Stimulated activated CD8-positive, alpha-beta memory T cell treated with anti-CD3 and anti-CD28 coated beads, Interleukin-7, amount 100 ng/mL, for 1 hour (primary cell): ENCODE measurements at places on chromosomes 16 and 17.

- DNase-seq, result no peak
Observed at GRCh38 chr16:84643180-84643583, 5.1 kb upstream of the KLHL36 start.

- DNase-seq, result no peak
Observed at GRCh38 chr17:15744885-15745284, 12.8 kb downstream of the TBC1D26 start.

DNA sequence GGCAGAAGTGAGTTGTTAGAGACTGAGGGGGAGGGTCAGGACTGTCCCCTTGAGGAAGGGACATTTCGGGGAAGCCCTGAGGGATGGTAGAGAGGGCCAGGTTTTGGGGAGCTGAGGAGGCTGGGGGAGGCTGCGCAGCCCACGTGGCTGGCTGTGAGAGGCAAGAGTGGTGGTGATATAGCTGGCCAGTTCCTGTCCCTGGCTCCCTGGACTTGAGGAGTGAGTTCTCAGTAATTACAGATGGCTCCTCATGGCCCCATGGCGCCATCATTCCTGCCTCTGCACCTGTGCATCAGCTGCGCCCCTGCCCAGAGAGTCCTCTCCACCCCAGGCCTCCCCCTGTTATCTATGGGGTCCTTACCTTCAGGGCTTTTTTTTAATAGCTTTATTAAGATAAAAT is 30.3 kb downstream of the MPRIP start:
- DNase-seq, result no peak

- DNase-seq, result no peak
Observed at GRCh38 chr17:16135461-16135860, 79.9 kb downstream of the NCOR1 start.

- no peak for DNase-seq
Observed at GRCh38 chr17:4583782-4584100, 588 bp upstream of the SMTNL2 start.

- no peak for DNase-seq
Observed at GRCh38 chr16:74721716-74722115, 21.1 kb upstream of the MLKL start.

- DNase-seq, result no peak
Observed at GRCh38 chr17:79802736-79803420, 6.0 kb upstream of the CBX8 start.

DNA sequence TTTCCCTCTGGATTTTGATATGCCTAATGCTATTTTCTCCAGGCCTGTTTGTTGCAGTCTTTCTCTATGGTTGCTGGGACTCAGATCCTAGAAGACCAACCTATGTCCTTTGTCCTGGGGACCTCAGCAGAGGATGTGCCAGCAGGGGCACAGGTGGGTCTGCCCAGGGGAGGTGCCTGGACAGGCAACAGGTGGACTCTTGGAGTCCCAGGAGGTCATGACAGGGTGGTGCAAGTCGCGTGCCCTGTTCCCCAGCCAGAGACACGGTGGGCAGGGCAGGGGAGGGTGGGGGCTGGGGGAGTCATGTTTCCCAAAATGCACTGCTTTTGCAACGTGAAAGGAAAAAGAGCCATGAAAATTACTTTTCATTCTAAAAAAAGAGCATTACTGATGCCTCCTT is 26.3 kb upstream of the PLLP start:
- no peak for DNase-seq

DNA sequence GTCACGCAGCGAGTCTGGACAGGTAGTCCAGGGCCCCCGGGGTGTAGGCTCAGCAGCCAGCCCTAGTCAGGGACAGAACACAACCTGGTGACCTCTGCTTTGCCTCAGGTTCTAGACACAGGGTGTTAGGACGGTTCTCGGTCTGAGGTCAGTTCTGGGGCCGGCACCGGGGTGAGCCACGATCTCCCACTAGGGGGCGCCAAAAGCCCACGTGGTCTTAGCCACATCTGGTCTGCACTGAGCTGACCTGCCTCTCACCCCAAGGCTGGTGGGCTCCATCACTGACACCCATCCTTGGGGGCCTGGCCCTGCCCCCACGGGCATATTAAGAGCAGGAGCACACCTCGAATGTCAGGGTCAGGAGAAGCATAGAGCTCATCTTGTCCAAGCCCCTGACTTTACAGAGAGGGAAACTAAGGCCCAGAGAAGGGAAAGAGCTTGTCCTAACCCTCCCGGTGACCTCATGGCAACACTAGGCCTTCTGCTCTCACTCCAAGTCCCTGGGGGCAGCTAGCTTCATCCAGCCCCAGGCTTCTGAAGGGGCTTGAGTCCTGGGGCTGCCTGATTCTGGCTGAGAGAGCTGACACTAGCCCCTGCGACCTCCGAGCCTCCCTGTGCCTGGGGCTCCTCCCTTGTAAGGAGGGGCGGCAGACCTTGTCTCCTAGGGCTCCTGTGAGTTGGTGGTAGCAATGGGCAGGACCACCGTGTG is 9.0 kb downstream of the SLC5A10 start:
- peak; percentile 71 for DNase-seq

DNA sequence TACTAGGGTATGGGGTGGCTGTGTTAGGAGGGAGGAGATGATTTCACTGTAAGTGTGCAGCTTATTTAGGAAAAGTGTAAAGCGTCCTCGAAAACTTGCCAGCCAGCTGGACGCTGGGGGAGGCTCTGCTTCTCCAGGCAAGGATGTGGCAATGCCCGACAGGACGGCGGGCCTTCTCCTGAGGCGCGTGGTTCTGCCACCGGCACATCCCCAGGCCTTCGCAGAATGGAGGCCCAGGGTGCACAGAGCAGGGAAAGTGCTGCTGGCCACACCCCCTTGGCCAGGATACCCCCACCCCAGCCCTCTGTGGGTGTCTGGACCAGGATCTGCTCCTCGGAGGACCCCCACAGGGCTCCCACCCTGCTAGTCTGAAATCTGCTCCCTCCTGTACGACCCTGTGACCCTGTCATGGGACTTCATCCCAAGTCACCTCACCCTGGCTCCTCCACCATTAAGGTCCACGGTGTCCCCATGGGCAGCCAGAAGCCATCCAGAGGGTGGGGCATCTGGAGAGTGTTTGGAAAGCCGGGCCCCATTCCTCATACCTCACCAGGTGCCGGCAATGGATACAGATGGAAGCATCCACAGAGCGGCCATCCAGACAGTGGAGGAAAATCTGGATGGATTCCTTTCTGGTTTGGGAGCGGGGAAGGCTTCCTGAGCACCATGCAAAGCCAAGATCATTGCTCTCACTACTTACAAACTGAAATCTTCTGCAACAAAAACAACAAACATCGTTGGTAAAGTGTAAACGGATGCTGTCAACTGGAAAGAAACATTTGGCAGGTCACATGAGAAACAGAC is 9.2 kb upstream of the SRRM2 start:
- DNase-seq, result no peak

DNA sequence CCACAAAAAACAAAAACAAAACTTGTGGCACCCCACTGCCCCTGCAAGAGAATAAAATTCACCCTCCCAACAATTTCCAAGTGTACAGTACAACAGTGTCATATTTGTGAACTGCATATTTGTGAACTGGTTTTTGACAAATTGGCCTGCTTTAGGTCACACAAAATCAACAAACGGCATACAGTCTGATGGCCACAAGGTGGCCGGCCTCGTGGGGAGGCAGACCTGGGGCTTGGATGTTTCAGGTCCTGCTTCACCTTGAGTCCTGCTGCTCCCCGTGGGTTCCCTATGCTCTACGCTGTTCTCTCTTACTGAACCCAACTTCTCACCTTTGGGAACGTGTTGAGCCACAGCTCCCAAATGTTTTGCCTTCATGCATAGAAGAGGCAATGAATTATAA is 102.2 kb downstream of the CDK5R1 start:
- no peak for DNase-seq

DNA sequence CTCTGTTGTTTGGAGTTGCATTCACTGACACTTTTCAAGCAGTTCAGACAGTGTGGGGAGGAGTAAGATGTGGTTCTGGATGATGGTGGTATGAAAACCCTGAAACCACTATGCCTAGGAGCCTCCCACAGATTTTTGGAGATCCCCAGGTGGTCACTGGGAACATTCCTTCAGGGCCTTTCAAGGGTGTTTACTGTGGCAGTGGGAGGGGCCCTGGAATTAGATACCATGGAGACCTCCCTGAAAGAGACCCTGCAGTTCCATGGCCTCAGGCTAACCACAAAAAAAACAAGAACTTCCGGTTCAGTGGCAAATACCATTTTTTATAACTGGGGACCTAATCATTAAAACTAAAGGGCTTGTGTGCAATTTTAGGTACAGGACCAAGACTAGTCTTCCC is 79.9 kb downstream of the TMEM100 start:
- DNase-seq, result no peak

GRCh38 chr17:61489719-61490490 is 37.7 kb downstream of the TBX4 start:
- DNase-seq, result no peak

GRCh38 chr16:50444526-50444925 is 75.7 kb upstream of the BRD7 start:
- no peak for DNase-seq

GRCh38 chr16:14196011-14196410 is 124.9 kb downstream of the MRTFB start:
- DNase-seq, result no peak

DNA sequence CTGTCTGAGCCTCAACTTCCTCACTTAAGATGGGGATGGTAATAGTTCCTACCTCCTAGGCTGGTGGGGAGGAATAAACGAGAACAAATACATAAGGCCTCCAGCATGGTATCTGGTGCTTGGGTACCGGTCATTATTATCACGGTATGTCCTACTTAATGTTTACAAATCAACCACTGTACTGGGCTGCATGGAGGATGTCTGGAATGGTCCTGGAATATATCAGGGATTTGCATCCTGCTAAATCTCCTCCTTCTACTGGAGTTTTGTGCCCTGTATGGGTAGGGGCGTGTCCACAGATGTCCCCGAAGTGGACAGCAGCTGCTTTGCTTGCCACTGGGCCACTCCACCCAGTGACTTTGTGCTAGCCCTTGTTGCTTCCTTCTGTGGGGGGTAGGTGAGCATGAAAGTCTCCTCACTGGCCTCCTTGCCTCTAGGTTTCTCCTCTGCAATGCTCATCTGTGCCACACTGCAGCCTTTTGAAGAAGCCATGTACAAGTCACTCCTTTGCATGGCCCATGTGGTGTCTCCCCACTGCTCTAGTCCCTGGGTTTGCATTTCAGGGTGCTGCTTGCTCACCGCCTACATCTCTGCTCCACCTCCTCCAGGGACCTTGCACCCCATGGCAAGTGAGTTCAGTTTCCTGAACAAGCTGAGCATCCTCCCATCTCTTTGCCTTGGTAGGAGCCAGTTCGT is 2.2 kb upstream of the CMIP start:
- DNase-seq, result no peak

DNA sequence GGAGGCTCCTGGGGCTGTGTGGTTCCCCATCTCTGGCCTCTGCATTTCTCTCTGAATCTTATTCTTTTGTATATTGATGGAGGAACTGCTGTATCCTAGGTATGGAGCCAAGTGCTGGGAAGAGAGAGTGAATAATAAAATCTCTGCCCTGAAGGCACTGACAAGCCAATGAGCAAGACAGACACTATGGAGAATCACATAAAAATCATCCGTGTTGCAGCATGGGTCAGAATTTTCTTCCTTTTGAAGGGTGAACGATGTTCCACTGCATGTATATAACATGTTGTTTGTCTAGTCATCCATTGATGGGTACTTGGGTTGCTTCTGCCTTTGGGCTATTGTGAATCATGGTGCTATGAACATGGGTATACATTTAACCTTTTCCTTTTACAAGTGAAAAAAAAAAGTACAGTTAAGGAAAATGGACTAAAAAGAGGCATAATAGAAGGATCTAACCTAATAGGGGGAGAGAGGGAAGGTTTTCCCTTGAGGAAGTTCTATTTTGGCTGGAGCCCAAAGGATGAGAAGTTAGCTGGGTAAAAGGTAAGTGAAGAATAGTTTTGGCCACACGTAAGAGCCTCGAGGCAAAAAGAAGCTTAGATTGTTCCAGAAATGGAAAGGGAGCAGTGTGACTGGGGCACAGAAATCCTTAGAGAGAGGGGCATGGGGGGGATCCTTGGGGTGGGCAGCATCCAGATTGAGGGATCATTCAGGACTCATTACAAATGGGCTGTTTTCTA is 32.3 kb upstream of the GNA13 start:
- DNase-seq, result no peak

DNA sequence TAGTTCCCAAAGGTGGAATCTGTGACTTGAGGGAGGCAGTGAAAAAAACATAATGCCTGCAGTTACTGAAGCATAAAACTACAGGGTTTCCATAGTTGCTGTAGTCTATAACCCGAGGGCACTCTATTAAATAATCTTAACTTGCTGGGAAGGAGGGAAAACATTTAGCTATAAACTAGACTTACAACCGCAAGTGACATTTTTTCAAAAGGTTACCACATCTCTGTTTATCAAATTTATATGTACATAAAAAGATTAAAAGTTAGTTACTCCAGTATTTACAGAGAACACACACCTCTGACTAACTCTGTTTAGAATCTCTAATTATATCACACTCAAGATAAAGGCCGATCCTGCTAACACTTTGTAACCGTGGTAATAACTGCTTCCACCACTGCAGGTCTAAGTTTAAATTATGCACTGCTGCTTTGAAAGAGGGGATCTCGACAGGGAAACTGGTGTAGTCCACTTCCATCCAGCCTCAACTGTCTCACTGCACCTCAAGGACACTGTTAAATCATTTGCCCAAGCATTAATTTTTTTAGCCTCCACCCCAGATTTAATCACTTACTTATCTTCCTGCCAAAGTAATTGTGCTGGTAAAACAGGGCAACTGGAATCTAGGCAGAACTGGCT is 14.6 kb downstream of the KCNJ16 start:
- DNase-seq, result no peak

GRCh38 chr17:71071837-71072236 is 902.5 kb downstream of the KCNJ2 start:
- no peak for DNase-seq

- DNase-seq, result no peak
Observed at GRCh38 chr16:24736758-24737157, 7.3 kb downstream of the TNRC6A start.

DNA sequence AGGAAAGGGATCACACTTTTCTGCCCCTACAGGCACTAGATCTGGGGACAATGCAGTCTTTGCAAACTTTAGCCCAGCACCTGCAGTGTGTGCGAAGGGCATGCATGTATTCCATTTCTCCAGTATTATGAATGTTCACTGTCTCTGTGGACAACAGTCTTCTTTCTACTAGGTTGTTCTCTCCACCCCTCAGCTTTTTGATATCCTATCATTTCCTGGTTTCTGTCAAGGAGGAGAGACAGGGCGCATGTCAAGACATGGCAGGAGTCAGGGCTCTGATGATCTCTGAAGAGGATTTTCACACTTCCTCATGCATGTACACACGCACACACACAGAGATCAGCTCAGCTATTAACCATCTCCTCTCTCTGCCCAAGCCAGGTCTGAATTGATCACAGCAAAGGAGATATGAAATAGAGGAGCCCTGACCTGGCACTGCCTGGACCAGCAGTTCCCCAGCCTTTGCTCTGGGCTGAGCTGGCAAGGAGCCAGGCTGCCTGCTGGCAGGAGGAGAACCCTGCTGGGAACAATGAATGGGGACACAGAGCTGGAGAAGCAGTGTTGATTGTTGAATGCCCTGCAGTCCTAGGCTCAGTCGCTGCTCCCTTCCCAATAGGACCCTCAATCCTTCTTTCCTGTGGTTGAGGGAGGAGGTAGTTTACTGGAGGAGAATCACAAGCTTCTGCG is 2.6 kb downstream of the GPR179 start:
- DNase-seq, result no peak

GRCh38 chr16:22693638-22694340 is 120.2 kb upstream of the HS3ST2 start:
- no peak for DNase-seq

- no peak for DNase-seq
Observed at GRCh38 chr17:1431631-1432104, 24.4 kb downstream of the CRK start.
